ENCODE measurements at places on chromosomes 4 and X.

- DNase-seq: no peak
These were observed 357 bp upstream of the ADGRG2 start for GRCh38 chrX:19122641-19123009.

GRCh38 chr4:5752376-5753184 is 41.6 kb downstream of the EVC start:
- DNase-seq: no peak

DNA sequence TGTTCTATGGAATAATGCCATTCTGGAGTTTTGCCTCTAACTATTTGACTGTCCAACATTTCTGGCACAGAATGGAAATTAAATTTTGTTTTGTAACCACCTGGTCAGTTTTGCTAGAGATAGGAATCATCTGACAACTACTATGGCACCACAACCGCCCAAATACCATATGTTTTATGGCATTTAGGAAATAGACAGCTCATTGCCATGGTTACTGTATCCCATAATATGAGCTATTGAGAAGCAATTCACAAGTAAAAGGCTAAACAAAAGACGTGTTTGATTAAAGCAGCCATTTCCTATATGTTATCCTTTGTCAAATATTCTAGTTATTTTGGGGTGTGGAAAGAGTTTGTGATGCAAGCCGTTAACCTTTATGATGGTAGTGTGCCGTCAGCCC is 1105.3 kb upstream of the LCORL start:
- DNase-seq: no peak

DNA sequence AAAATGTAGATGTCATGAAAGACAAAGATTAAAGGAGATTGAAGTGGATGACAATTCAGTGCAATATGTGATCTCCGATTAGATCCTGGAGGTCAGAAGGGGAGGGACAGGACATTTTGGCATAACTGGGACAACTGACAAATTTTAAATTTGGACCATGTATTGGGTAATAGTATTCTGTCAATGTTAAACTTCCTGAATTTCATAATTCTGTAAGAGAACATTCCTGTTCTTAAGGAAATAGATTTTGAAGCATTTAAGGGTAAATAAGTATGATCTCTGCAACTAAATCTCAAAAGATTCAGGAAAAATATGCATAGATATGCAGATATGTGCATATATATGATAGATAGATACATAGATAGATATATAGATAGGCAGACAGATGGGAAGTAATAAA is 11.0 kb downstream of the ODAPH start:
- no peak for DNase-seq

DNA sequence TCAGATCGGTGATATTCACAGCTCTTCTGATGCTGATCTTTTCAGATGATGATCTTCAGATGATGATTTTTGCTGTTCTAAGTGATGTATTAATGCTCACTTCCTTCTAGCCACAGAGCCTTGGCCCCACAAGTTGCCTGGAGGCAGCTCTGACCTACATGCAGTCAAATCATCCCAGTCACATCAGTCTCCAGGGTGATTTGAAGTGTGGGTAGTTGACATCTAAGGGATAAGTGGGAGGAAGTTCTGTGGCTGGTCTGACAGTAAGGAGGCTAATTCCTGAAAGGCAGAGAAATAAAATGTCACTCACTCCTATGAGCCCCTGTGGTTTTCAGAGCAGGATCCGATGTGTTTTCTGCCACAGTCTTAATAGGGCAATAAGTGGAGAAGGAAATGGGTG is 79.8 kb upstream of the RPL34 start:
- no peak for DNase-seq

- DNase-seq: no peak
These were observed 17.5 kb upstream of the JAKMIP1 start for GRCh38 chr4:6217716-6218381.

- DNase-seq: no peak
These were observed 190.6 kb downstream of the CCSER1 start for GRCh38 chr4:90317785-90318184.
